COLO829 (cell line): ENCODE measurements at places on chromosomes 12 and 14.

GRCh38 chr12:57491393-57492280 is 3.8 kb downstream of the MARS1 start:
- DNase-seq, result no peak

DNA sequence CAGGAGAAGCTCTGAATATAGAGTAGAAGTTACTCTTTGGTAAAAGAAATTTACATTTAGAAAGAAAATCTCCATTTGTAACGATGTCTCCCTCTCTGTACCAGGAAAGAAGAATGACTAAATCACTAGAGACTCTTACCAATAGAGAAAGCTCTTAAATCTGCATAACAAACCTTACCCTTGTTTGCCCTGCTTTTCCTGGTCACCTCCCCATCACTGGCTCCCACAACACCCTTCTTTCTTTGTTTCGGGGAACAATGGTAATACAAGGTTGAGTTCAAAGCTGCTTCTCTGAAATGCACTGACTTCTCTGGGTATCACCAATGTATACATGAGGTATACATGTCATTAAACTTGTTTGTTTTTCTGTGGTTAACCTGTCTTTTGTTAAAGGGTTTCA is 351.1 kb upstream of the FLRT2 start:
- DNase-seq, result no peak

DNA sequence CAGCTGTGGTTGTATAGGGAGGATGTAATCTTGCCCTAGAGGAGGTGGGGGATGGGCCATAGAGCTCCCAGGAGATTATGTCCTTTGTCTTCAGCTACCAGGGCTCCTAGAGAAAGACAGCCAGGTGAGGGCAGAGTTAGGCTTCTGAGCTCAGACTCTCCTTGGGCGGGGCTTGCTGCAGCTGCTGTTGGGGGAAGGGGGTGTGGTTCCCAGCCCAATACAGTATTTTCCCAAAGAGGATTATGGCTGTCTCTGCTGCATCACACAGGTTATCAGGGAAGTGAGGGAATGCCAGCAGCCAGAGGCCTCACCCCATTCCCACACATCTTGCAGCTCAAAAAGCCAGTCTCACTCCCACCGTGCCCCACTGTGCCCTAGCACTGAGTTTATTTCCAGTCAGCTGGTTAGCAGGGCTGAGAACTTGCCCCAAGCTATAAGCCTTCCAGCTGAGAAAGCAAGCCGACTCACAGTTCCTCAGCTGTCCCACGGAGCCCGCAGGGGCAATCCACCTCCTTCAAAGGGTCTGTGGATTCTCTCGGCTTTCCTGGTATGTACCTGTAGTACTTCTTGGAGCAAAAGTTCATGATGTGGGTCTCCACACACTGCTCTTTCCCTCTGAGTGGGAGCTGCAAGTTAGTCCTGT is 217.3 kb upstream of the CPNE8 start:
- no peak for DNase-seq

GRCh38 chr12:69141074-69141473 is 98.3 kb upstream of the CPSF6 start:
- DNase-seq, result no peak

DNA sequence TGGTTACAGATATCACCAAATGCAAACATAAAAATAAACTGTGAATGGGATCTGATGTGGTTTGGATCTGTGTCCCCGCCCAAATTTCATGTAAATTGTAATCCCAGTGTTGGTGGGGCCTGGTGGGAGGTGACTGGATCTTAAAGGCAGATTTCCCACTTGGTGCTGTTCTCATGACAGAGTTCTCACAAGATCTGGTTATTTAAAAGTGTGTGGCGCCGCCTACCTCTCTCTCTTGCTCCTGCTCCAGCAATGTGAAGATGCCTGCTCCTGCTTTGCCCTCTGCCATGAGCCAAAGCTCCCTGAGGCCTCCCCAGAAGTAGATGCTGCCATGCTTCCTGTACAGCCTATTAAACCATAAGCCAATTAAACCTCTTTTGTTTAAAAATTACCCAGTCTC is 47.8 kb downstream of the SLC25A21 start:
- no peak for DNase-seq
